ENCODE measurements at places on chromosomes 2 and 18.

DNA sequence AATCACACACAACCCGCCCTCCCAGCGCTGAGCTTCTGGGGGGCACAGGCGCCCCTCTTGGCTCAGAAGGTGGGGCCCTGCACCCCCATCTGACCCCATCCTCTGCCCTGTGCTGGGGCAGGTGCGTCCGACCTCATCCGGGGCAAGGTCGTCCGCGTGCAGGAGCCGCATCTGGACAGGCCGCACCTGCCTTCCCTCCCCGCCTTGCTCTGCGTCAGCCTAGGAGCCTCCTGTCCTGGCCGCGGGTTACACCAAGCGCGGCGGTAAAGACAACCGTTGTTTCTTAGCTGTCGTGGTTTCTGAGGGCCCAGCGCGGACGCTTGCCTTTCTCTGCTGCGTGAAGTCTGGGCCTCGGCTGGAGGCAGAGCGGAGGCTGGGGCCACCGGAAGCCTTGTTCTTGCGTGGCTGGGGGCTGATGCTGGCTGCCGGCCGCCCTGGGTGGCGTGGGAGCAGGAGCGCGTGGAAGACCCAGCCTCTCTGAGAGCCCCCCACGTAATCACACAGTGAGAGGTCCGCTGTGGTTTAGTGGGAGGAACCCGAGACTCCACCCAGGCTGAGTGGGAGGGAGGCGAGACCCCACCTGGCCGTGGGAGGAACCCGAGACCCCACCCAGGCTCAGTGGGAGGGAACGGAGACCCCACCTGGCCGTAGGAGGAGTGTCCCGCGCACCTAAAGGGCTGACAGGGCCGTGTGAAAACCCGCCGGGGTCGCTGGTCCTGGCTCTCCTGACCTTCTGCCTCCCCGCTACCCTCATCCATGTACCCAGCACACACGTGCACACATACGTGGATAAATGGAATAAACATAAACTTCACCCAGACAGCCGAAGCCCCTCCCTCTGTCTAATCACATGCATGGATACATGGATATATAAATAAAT lies 51.8 kb downstream of the KCNG2 start:
- DNase-seq, result no peak

GRCh38 chr2:233130024-233130423 lies 69.9 kb downstream of the INPP5D start:
- DNase-seq, result no peak

- no peak for DNase-seq
These were observed 774 bp downstream of the IER3IP1 start for GRCh38 chr18:47175283-47175897.

DNA sequence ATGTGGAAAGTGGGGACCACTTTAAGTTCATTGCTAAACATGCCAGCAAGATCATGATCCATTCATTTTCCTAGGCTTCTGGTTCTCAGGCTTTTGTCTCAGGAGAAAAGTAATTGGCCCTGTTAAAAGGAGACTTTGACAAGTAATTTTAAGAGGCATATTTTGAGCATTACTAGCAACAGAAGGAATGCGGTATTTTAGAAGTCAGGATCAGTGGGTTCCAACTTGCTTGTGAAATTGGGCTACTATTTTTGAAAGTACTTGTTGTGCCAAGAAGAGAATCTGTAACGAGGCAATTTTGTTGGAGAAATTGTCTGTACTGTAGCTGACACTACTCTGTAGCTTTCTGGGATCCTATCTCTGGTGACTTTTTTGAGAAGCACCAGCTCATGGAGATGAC lies 59.4 kb downstream of the CERS6 start:
- no peak for DNase-seq

DNA sequence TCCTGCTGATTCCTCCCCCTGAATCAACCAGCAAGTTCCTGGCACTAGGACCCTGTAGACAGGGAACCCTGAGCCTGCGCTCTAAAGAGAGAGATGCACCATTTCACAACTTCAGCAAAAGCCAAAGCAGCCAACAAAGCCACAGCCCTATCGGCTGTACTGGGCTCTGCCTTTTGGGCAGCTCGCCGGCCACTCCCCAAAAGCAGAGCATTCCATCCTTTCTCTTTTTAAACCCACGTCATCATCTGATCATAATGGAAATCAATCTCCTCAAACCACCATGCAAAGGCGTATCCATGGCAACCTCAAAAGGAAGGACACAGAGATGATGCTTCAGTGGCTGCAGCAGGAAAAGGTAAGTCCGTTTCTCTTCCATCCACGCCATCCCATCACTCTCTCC lies 5.3 kb upstream of the DCTN1 start:
- DNase-seq, result no peak

- no peak for DNase-seq
These were observed 26.5 kb upstream of the RFX8 start for GRCh38 chr2:101501443-101501842.

GRCh38 chr2:124034265-124034664 lies 9.2 kb downstream of the CNTNAP5 start:
- no peak for DNase-seq

GRCh38 chr2:76197842-76198448 lies 487.2 kb upstream of the GCFC2 start:
- no peak for DNase-seq

DNA sequence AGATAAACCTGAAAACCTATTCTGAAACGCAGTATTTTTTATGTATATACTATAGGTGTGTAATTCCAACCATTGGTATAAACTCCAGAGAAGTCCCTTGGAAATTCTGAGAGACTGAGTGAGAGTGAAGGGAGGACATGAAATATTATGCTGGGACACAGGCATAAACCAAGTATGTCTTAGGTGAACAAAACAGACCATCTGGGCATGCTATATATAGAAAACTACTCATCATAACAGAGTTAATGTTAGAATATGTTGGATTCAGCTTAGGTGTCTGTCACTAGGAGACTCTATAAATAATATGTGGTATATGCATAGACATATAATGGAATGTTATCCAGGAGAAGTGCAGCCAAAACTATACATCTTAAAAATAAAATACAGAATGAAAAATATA lies 282.6 kb downstream of the LRP1B start:
- DNase-seq, result no peak

DNA sequence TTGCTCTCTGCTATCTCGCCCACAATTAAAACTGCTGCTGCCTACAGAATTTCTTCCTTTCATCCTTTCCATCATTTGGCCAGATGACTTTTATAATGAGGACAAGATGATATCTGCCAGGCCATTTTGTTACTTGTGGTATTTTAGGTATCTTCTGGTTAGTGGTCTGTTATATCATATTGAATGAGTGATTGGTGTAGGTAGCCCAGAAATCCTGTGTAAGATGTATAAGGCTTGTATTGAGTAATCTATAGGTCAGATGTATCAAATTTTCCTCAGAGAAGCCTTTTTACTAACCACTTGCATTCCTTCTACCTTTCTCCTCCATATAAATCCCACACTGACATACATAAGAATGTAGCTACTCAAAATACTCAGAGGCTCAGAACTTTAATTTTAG lies 118.3 kb downstream of the UBR3 start:
- no peak for DNase-seq

GRCh38 chr18:65073060-65073550 lies 677.7 kb upstream of the CDH7 start:
- DNase-seq, result no peak

- DNase-seq, result no peak
These were observed 65.9 kb upstream of the HPCAL1 start for GRCh38 chr2:10236571-10237391.

GRCh38 chr2:157986761-157987160 lies 110.6 kb upstream of the ACVR1 start:
- no peak for DNase-seq

- no peak for DNase-seq
These were observed 180.1 kb downstream of the LDLRAD4 start for GRCh38 chr18:13398631-13399030.

GRCh38 chr2:239341146-239341732 lies 59.6 kb downstream of the HDAC4 start:
- DNase-seq, result no peak

DNA sequence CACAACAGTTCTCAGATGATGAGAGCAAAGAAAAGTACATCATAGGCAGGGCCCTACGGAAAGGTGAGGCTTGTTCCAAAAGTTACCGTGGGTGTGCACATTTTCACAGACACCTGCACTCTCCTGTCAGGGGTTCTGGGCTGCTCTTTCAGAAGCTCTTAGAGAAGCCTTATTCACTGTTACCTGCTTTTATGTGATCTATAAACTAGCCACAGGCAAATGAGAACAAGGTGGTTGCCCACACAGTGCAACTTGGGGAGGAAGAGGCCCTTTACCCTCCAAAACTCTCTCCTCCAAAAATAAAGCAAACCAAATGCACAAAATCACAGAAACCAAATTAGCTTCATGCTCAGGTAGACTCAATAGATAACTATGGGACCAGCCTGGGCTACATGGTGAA lies 11.1 kb upstream of the CUL3 start:
- DNase-seq, result no peak

- no peak for DNase-seq
These were observed 140.8 kb upstream of the SLC1A4 start for GRCh38 chr2:64848363-64848762.

- no peak for DNase-seq
These were observed 238.5 kb upstream of the FANCL start for GRCh38 chr2:58479535-58480140.

GRCh38 chr2:31940920-31941319 lies 69.9 kb downstream of the MEMO1 start:
- no peak for DNase-seq

GRCh38 chr2:180571559-180571958 lies 408.8 kb upstream of the UBE2E3 start:
- no peak for DNase-seq

DNA sequence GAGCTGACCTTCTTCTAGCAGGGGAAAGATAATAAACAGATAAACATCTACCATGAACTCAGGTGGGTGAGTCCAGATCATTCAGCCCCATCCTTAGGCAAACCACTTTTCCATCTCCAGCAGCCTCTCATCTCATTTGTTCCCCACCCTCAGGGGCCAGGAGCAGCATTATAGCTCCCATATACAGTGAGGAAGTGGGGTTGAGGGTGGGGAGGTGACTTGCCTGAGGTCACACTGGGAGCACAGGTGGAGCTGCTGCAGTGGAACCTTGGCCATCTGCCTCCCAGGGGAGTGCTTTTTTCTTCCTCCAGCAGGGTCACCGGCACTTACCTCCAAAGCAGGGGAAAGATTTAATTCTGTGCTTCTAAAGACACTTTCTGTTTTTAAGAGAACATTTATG lies 212.5 kb upstream of the SMAD2 start:
- no peak for DNase-seq

DNA sequence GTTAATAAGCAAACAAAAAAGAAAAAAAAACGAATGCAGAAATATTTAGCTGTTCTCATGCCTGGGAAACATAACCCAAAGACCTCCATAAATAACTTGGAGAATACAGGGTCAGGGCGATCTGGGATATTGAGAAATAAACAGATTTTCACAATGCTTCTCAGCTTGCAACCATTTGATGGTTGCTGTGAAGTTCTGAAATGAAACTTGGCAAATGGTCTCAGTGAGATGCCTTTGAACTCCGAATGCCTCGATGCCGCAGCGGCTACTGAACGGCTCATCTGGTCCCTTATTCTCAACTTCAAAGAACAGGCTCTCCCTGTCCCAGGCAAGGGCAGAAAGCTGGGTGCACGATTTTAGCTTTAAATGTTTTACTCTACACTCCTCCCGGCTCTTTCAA lies 78.1 kb downstream of the ZNF516 start:
- DNase-seq, result no peak

- no peak for DNase-seq
These were observed 177.5 kb downstream of the CD8B2 start for GRCh38 chr2:106664669-106665068.

DNA sequence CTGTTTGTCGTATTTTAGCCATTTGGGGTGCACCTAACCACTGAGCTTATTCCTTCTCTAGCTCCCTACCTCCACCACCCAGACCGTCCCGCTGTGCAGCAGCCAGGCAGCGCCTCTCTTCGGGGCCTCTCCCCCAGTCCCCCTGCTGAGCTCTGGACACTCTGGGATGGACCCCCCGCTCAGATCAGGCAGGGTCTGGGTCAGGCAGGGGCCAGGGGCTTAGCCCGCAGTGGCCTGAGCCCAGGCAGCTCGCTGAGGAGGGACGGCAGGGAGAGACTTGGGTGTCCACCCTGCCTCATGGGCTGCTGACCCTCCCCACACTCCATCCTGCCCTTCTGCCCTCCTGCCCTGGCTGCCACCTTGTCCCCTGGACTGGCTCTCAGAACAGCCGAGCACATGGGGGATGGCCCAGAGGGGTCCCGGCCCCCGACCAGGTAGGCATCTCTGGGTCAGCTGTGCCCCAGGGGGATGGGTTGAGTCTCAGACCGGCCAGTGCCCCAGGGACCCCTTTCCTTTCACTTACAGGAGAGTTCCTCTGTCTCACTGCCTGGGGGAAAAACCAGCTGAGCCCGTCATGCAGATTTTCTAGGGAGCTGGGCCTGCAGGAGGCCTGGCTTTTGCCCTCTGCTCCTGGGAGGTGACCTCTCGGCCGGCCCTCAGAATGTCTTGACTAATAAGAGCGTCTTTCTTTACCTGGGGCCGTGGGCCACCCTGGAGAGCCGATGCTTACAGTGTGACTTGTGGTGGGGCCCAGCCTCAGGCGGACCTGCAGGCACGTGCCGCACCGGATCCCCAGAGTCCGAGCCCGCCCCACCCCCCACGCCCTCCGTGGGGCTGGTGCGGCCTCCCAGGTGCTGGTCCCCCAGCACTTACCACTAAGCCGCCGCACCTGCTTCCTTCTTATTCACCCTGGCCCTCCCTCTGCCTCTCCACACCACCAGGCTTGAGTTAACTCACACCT lies 22.8 kb upstream of the PXDN start:
- no peak for DNase-seq

- no peak for DNase-seq
These were observed 44.6 kb upstream of the UNC80 start for GRCh38 chr2:209727077-209727476.

DNA sequence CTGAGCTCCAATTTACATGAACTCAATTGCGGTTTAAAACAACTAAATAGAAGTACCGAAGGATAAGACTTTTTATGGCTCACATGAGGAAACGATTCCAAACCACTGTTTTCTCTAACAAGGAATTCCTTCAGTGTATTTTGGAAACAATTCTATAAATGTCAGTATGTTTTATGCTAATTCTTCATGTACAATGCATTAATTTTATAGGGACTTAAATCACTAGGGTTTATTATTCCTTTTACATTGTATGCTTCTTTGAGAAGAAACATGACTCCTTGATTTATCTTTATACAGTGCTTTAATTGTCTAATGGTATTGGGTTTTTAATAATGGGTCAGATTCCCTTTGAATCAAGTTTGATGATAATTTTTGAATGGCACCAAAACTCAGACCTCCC lies 566.8 kb downstream of the EPHA4 start:
- DNase-seq, result no peak

- DNase-seq, result no peak
These were observed 59.4 kb upstream of the RMDN2 start for GRCh38 chr2:37865640-37866039.
